ENCODE measurements at places on chromosomes 4 and X.

GRCh38 chr4:85555206-85555605 is 80.3 kb downstream of the ARHGAP24 start:
- no peak for DNase-seq

DNA sequence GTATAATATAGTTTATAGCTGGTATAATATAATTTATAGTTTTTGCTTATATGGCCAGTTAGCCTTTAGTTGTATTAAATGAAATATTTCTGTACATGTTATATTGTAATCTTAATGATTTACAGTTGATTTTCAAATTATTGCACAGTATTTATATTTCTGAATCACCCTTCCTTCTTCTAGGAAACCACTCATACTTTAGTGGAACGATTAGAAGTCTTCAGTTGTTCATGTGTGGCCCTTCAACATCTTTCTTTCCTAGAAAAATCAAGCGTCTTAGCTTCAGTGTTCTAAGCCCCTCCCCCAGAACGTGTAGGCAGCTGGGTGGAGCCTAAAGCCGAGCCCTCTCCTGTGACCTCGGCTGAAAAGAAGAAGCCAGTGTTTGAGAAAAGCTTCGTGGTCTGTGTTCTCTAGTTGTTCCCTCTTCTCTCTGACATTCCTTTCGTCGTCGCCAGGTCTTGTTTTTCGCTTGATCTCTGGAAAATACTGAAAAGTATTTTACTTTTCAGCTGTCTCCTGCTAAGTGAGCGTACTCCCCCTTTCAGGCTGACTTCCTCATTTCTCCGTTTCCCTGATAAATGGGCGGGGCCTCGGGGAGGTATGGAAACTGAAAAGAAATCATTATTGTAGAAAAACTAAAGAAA is at the start of gene C4orf33:
Gene C4orf33, plus strand, starts transcription at position 342 of the 644 bp plus-strand sequence. CDS start 6,459 bp downstream, outside the sequence.
- peak; percentile 75 for DNase-seq

DNA sequence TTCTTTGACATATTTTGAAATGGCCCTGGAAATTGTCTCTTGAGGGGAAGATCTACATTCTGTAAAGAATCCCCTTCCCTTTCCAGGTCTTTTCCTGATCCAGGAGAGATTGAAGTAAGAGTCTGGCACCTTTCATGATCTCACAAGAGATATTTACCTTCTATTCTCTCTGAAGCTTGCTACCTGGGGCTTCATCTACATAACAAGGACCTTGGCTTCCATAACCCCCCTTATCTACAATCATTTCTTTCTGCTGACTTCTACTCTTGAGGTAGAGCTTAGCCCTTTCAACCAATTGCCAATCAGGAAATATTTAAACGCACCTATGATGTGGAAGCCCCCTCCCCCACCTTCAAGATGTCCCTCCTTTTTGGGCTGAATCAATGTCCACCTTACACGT is 383.7 kb upstream of the MAGEB18 start:
- DNase-seq, result no peak

- peak; percentile 69 for DNase-seq
Measured at GRCh38 chr4:128810331-128810870, 901 bp downstream of the JADE1 start.

- DNase-seq, result peak; percentile 54
Measured at GRCh38 chr4:147707892-147708672, 23.8 kb upstream of the ARHGAP10 start.

DNA sequence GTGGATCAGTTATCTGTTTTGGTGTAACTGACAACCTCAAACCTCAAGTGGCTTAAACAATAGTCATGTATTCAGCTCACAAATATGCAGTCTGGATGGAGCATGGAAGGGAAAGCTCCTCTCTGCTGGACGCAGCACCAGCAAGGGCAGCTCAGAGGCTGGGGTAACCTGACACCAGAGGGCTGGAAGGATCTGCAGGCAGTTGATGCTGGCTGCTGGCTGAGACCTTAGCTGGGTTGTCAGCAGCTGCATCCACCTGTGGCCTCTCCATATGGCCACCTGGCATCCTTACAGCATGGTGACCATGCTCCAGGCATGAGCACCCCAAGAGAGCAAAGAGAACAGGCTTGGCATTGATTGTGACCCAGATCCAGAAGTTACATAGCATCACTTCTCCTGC is 46.7 kb downstream of the ENPP6 start:
- no peak for DNase-seq

DNA sequence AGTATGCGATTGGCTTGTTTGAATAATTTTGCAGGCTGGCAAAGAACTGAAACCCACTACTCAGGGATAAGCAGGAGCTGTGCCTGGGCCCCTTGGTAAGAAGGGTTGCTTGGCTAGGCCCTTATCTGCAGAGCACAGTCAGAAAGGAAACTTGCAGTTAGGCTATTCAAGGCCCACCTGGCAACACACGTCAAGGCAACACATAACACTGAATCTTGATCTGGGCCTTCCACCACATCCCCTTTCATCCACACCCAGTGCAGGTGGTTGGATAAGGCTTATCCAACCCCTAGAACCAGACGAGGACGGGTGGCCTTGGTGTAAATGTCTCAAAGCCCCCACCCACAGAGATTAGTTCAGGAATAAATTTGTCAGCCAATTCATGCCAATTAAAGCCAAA is 72.8 kb upstream of the NEIL3 start:
- no peak for DNase-seq

DNA sequence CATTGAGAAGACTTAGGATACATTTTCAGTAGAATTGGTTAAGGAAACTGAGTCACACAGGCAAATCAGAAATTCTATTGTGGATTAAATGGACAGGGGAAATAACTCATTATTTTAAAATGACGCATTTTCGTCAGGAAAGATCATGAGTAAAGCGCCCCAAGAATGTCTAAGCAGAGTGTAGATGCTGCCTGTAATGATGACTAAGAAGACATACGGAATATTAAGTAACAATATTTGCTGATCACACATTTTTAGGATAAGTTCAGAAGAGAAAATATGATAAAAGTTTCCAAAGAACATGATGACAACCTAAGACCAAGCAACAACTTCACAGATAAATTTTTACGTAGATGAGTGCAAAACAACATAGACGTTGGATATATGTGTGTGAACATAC is 596.3 kb upstream of the TENM3 start:
- no peak for DNase-seq

DNA sequence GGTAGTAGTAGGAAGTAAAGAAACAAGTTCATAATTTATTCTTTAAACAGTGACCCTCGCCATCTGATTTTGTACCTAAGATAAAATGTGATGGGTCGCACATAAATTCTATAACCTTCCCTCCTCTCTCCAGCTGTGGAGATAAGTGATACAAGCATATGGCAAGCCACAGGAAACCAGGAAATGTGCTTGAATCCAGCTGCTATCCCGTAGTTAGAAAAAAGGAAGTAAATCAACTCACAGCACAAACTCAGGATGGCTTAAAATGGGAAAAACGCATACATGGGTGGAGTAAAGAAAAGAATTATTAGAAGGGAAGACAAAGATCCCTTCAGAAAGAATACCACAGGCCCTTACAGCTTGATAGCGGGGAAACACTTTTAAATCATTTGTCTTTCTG is 78.2 kb downstream of the ZNF827 start:
- DNase-seq, result no peak

DNA sequence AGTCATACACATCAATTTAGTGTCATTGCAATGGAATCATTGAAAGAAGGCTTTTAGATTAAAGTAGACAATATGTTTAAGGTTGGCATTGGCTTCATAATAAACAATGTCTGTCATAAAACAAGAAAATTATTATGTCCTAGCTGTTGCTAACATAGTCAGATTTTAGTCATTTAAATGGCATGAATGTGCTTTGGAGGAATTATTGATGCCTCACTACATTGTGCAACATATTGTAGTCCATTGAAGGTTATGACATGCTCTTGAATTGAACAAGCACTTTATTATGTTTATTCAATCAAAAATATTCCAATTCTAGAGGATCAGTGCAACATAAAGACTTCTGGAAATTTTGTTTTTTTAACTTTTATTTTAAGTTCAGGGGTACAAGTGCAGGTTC is 489.8 kb upstream of the AMOT start:
- no peak for DNase-seq

- no peak for DNase-seq
Measured at GRCh38 chr4:24192018-24192641, 302.3 kb upstream of the PPARGC1A start.

- DNase-seq, result no peak
Measured at GRCh38 chr4:2836391-2836859, 7.2 kb upstream of the ADD1 start.

GRCh38 chr4:87975466-87975865 is at the start of gene SPP1:
Gene SPP1 (plus strand): TSS chr4:87975714. CDS start chr4:87976896, 1,182 bp downstream.
- peak; percentile 60 for DNase-seq

- no peak for DNase-seq
Measured at GRCh38 chr4:1779588-1780382, 13.3 kb upstream of the FGFR3 start.

GRCh38 chr4:12487000-12487399 is 997.1 kb downstream of the RAB28 start:
- DNase-seq, result no peak

DNA sequence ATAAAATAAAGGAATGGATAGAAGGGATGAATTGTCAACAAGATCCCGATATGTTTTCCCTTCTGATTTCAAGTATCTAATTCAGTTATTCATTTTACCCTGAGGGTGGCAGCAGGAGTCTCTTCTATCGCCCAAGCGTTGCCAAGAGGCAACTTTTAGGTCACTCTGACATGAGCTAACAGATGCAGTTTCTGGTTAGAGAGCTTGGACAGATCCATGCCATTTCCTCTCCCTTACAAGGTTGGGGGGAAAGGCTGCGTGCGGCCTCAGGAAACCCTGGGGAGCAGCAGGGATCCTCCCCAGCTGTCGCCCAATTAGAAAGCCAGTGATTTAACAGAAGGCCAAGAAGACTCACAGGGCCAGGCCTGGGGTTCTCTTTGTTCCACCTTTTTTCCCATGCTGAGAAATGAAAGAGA is 35.3 kb upstream of the WAS start:
- peak; percentile 66 for DNase-seq

DNA sequence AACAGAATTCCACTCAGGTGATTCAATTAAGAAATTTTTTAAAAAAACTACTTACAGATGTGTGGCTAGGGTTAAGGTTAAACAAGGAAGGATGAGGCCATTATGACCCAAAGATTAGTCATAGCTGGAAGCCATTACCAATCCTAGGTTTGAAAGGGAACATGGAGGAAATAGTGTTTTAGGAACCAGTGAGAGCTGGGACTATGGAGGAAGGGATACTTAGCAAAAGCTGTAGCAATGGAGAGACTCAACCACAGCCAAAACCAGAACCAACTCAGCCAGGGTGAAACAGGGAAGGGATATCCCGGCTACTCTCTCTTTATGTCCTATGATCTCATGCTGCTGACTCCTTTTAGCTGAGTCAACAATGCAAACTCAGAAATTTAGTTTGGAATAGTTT is 148.6 kb upstream of the CNKSR2 start:
- no peak for DNase-seq

- no peak for DNase-seq
Measured at GRCh38 chr4:179478608-179479007, 2036.4 kb upstream of the AGA start.

DNA sequence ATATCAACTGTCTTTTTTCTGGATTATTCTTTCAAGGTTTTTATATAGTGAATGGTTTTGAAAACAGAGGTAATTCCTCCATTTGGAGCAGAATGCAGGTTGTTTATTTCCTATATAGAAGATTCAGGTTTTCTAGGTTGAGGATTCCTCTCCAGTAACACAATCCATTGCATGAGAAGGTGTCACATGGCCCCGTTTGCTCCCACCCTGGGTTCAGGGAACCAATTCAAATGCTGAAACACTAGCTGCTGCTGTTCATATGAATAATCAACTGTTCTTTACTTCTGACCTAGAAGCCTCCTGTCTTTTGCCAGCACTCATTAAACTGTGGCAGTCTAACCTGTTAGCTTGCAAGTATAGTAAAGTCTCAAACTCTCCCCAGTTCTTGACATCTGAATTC is 1316.9 kb upstream of the TENM3 start:
- DNase-seq, result no peak

GRCh38 chr4:140061194-140061593 is 92.8 kb downstream of the MAML3 start:
- no peak for DNase-seq

DNA sequence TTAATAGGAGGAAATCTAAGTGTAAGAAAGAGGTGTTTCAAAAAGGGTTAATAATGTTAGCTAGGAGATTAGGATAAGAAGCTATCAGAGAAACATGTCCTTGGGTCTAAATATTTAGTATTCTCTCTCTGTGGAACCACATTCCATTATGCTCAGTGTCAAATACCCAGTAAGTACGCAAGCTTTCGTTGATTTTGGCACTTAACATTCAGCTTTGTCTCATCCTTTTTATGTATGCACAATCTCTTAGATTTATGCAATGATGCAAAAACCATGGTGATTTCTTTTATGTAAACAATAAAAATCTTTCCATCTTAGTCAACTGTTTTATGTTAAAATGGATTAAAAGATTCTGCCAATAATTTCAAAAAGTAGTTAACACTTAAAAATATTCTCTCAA is 129.2 kb downstream of the KLHL13 start:
- no peak for DNase-seq

DNA sequence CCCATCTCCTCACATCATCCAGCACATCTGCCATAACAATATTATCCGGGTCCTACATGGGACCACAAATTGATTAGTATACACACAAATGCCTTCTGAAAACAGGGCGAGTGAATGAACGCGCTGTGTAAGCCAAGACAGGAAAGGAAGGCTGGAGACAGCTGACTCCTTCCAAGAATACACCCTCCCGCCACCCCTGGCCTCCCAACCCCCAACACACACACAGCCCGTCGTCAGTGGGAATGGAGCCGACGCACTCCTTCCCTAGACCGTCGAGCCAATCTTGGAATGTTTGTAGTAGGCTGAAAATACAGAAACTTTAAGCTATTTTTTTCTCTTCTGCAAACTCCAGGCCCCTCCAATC is 319 bp upstream of the MAGEH1 start:
- DNase-seq, result no peak

- DNase-seq, result no peak
Measured at GRCh38 chr4:104294811-104295210, 199.9 kb downstream of the CXXC4 start.

DNA sequence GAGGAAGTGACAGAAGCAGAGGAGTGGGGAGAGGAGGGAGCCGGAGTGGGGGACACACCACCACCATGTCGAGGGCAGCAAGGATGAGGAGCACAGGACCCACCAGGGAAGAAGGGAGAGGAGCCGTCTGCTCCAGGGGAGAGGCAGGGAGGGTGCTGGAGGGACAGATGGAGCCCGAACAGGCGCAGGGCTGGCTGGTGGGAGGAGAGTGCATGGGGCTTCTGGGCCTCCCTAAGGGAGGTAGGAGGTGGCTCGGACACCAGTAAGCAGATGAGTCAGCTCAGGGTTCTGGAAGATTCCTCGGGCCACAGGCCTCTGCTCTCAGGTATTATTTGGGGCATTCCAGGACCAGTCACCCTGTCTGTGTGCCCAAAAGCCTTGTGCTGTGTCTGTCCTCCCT is 29.8 kb downstream of the ATP2B3 start:
- no peak for DNase-seq

GRCh38 chr4:75742451-75742850 is 18.1 kb downstream of the USO1 start:
- no peak for DNase-seq

GRCh38 chr4:54729256-54729655 is 71.5 kb downstream of the KIT start:
- DNase-seq, result no peak

GRCh38 chr4:55884093-55884850 is 30.8 kb downstream of the EXOC1 start:
- no peak for DNase-seq

GRCh38 chr4:83170952-83171399 is 56.4 kb upstream of the PLAC8 start:
- no peak for DNase-seq
